ENCODE measurements at places on chromosomes 5 and 9.

GRCh38 chr9:127862075-127863011 is 7.9 kb upstream of the ENG start:
- DNase-seq: peak; percentile 25

- no peak for DNase-seq
Observed at GRCh38 chr9:97359147-97359546, 51.7 kb downstream of the CCDC180 start.

DNA sequence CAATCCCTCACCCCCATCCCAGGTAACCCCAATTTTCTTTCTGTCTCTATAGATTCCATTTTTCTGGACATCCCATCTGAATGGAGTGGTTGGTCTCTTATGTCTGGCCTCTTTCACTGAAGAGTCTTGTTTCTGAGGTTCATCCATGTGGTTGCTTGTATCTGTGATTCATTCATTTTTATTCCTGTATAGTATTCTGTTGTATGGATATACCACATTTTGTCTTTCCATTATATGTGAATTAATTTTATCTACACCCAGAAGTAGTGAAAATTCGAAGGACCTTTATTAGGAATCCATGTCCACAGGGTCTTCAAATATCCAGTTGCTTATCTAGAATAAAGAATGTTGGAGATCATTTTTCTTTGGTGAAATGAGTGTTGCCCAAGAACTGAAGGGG is 207.6 kb upstream of the MSX2 start:
- DNase-seq: no peak

GRCh38 chr5:40646266-40646665 is 33.4 kb upstream of the PTGER4 start:
- DNase-seq: no peak

DNA sequence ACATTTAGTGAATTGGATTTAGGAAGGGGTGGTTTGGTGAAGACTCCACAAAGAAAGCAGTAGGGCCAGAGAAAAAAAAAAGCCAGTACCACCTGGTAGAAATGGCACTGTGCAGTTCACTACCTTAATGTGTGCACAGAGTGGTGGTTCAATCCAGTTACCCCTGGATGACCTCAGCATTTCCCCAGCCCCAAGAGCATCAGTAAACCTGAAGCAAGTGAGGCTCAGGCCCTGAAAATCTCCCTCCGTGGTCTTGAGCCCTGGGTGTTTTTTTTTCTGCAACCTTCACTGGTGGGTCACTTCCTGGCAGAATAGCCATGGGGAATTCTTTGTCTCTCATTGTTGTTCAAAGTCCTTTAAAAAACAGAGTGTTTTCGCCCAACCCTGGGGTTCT is 202.9 kb downstream of the GADD45G start:
- no peak for DNase-seq

DNA sequence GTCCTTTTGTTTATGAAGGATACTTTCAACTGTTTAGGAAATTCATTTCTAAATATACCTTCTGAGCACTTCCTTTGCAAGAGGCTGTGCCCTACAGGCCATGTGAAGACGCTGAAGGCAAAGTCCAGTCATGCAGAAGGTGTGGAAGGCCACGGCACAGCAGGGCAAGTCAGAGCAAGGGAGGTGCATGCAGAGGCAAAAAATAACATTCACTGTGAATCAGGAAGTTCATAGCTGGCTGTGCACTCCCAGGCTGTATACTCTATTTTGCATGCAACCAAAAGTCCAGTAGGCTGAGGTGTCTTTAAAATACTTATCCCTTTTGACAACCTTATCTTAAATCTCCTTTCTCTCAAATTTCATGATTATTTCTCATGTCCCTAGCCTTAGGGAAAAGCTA is 50.3 kb downstream of the GNAQ start:
- DNase-seq: no peak

DNA sequence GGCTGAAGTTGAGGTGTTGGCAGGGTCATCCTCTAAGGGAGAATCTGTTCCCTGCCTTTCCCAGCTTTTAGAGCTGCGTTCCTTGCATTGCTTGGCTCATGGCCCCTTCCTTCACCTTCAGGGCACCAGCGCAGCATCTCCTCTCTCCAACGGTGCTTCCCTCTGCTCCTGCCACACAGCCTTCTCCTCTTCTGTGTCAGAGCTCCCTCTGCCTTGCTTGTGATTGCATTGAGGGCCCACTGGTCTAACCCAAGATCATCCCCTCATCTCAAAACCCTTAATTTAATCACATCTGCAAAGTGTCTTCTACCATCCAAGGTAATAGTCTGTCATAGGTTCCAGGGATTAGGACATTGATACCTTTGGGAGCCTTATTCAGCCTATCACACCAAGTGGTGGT is 205.7 kb upstream of the TBCA start:
- DNase-seq: no peak

DNA sequence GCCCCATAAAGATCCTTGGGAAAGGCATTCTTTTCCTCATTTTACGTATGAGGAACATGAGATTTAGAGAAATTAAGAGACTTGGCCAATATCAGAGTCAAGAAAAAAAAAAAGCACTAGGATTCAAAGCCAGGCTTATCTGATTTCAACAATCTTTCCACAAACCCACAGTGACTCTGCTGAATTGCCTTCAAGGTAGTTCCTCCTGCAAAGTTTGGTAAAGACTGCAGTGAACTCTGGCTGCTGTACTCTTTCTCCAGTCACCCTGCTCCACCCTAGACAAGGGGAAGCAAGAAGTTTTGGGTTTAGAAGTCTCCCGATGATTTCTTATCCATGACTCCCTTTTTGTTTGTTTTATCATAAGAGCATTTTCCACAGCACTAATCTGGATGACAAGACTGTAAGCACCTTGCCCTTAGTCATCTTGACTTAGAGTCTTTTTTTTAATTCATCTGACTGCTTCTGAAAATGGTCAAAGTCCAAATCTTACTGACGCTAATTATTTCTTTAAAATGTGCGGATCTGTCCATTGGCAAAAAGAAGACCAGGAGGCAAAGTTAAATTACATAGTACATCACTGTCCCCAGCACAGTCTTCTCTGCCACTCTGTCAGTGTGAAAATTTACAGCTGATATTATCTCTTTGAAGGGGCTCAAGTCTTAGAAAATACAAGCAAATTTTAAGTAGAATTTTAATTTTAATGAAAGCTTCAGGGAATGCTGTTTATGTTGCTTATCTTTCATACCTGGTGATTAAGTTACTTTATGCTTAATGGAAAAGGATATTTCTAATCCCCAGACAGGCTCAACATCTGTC is 180.1 kb downstream of the TTLL11 start:
- no peak for DNase-seq

GRCh38 chr5:128378196-128378595 is 159.8 kb downstream of the FBN2 start:
- no peak for DNase-seq

- DNase-seq: no peak
Observed at GRCh38 chr5:77129391-77129990, 42.4 kb upstream of the ZBED3 start.

DNA sequence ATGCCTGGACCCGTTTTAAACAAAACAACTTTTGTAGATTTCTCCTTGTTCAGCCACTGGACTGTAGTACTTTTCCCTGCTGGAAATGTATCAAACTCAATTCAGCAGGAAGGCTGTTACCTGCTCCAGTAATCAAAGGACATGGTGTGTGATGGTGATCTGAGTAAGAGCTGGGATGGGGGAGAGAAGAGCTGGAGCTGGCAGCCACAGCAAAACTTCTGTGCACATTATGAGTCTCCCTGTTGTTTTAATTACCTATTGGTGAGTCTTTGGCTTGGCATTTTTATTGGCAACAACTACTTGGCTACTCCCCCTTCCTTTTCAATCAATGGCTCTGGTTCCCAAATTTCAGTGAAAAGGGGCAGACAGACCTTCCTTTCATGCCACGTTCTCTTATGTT is 9.7 kb downstream of the NREP start:
- no peak for DNase-seq

- DNase-seq: no peak
Observed at GRCh38 chr5:82387819-82388166, 109.6 kb upstream of the RPS23 start.

GRCh38 chr9:104914466-104914865 is 13.5 kb downstream of the ABCA1 start:
- no peak for DNase-seq

DNA sequence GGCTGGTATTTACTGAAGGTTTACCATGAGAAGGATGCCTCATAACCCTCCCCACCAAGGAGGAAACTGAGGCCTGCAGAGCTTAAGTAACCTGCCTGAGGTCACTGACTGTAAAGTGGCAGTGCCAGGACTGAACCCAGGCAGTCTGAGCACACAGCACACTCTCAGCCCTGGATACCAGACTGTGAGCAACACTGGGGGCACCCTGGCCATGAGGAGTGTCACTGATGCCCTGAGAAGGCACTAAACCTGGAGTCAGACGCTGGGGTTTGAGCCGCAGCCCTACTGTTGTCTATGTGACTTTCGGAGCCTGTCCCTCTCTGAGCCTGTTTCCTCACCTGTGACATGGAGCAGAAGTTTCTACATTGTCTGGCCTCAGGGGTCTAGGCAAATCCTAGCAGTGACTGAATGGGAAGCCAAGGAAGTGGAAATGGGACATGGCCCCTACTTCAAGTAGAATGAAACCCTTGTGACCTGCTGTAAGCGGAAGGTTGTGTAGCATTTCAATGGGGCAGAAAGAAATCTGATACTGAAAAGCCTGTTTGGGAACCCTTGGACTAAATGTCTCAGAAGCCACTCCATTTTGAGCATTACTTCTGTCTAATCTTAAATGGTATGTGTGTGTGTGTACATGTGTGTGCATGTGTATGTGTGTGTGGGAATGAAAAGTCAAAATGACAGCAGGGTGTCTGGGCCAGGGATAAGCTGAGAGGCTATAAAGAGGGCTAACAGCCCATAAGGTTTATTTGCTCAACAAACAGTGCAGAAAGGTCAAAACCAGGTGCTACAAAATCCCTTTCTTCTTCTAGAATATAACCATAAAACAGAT is 36.0 kb downstream of the B4GALT1 start:
- DNase-seq: no peak

DNA sequence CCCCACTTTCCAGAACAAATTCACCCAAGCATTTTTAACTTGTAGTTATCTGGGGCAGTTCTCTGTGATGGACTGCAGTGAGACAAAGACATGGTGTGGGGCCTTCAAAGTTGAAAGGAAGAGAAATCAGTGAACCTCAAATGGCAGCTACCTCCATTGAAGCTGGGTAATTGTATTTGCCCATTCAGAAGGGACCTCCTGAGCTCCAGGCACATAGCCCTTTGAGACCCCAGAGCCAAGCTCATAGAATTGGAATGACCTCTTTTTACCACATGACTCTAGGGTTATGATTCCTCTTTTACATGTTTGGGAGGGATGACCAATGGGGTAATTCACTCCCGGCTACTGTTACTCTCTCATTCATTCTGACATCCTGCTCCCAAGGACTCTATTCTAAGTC is 368.4 kb upstream of the ITGA1 start:
- no peak for DNase-seq

DNA sequence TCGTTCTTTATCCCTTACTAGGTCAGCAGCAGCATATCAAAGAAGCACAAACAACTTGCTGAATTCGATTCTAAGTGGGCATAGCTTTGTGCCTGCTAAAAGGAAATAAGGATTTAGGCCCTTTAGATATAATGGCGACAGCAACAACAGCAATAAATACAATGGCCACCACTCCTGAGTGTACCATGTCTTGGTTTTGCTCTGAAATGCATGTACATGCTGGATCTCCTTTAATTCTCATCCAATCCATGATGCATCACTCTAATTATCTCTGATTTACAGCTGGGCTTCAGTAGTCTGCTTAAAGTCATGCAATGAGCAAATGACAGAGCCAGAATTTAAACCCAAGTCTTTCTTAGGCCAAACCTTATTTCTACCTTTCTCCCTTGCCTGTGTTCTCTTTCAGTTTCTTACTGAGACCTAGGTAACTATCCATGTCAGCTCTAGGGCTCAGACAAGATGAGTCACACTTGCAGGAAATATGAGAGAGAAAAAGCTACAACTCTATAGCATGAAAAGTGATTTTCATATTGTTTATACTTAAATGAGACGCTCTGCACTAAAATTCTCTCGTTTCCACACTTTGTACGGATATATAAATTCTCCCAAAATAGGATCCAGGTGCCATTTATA is 111.8 kb downstream of the HMHB1 start:
- no peak for DNase-seq

- DNase-seq: no peak
Observed at GRCh38 chr5:130213607-130214006, 309.3 kb downstream of the CHSY3 start.

DNA sequence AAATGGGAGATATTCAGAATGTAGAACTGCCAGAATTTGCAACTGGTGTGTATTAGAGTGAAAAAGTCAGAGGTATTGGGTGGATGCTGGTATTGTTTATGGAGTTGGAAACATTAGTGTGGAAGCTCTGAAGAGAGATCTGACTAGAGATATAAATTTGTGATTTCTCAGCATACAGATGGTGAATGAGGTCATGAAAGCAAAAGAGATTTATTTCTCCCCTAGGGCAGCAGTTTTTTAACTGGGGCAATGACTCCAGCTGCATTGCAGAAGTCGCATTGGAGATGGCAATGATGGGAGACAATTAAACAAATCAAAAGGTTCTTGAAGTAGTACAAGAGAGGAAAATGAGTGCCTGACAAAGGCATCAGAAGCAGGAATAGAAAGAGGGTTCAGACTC is 64.9 kb downstream of the CETN3 start:
- DNase-seq: no peak

DNA sequence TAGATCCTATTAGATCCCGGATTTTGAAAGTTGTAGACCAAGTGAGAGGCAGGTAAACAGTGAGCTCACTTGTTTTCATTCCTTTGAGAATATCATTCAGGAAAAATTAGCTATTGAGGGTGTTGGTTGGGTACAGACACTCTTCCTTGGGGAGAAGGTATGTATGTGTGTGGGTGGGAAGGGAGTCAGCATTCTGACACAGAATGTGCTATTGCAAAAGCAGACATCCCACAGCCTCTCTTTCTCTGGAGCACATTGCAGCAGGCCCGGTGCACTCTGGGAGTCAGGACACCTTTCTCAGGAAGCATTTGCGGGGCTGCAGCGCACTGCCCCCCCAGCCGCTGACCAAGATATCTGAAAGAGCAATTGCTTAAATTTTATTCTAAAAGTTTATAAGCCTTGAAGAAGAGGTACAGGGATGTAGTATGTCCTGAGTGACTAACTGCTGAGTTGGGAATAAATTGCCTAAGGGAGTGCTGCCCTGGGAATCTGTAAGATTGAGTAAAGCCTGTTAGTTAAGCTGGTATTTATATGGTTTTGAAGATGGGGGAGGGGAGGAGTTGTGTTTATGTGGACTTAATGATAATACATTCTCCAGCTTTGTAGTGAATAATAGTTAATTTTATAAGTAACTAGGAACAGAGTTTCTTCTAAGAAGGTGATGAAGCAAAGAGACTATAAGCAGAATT is 5.2 kb downstream of the TNFAIP8 start:
- no peak for DNase-seq

- peak; percentile 39 for DNase-seq
Observed at GRCh38 chr9:98101868-98102273, 17.2 kb downstream of the TRIM14 start.
